ENCODE measurements at places on chromosomes 7 and 10.

- no peak for DNase-seq
Observed at GRCh38 chr10:62384447-62385081, 10.4 kb downstream of the ZNF365 start.

- no peak for DNase-seq
Observed at GRCh38 chr7:39304178-39304577, 262.0 kb upstream of the YAE1 start.

GRCh38 chr10:110263164-110263563, 41.6 kb downstream of the SMNDC1 start:
- no peak for DNase-seq

DNA sequence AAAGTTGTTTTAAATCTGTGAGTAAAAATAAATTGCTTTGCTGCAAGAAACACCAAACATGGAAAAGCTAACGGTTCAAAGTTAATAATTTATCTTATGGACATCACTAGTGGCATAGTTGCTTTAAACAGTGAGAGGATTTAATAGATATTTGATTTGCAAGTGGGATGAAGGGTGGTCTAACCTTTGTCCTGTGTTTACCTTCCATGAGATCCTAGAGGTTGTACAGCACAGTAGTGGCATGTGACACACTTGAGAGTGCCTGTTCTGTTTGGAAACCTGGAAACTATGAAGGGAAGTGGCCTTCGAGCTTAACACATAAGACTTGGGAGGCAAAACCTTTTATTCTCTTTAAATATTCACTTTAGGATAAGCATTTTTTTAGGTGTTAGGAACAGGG, 16.0 kb downstream of the EGFR start:
- no peak for DNase-seq

DNA sequence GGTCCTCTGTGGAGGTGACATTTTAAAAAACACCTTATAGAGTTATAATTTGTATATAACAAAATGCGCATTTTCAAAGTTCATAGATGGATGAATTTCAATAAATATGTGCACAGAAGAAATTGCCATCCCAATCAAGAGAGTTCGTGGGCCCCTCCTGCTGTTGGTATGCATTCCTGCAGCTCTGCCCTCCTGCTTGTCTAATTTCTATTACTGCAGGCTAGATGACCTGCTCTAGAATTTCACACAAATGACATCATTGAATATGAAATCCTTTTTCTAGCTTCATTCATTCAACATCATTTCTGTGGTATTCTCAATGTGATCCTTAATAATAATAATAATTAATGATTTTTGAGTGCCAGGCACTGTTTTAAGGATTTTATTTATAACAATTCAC, 348.2 kb downstream of the SDK1 start:
- DNase-seq = no peak

- DNase-seq = no peak
Observed at GRCh38 chr10:69685426-69685801, 55.4 kb downstream of the FAM241B start.

DNA sequence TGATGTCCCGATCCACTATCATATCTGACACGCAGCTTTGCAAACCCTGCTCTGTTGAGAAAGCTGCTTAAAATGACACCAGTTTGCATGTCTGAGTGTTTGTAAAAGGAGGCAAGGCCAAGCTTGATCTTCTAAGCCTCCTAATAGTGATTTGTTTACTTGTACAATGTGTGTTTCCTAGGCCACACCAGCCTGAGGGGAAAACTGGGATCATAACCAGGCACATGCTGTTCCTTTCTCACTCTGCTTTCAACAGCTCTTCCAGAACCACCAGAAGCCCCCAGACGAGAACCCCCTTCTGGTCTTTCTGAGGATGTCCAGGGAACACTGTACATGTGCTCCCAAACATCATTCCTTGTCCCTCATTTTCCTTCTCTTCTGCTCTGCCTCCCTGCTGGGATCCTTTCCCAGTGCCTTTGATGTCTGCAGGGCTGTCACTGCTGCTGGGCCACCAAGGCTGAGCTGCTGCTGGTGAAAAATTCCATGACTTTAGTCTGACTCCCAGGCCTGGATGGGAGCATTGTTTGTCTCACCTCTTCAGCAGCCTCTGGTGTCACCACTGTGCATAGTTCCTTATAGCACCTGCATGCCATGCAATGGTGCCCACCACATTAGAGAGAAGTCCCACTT, 4.0 kb upstream of the LGI1 start:
- no peak for DNase-seq

- no peak for DNase-seq
Observed at GRCh38 chr7:134752006-134752760, 27.3 kb upstream of the CALD1 start.

GRCh38 chr7:81623251-81623855, 146.5 kb downstream of the HGF start:
- DNase-seq = no peak

GRCh38 chr7:157059534-157059933, 49.1 kb upstream of the MNX1 start:
- DNase-seq = no peak

- DNase-seq = no peak
Observed at GRCh38 chr10:46520941-46521340, 35.5 kb downstream of the GPRIN2 start.

DNA sequence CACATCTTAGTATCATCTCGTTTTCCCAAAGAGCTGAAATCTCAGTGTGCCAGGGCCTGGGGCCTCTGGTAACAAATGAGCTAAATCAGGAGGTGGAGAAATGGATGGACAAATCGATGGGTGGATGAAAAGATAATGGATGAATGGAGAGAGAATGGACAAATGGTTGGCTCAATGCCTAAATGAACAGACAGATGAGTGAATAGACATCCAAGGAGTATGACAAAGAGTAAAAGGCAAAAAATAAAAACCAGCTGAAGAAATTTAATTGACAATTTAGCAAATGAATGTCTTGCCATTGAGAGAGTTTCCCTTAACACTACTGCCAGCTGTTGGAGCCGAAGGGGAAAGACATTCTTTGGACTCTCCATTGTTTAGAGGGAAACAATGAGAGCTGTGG, 8.0 kb downstream of the SYCE1 start:
- no peak for DNase-seq

- DNase-seq = no peak
Observed at GRCh38 chr10:33095867-33096815, 138.1 kb upstream of the ITGB1 start.
